ENCODE measurements at places on chromosomes 7 and 10. TPM values are rescaled to one million over a fixed set of nuclear protein-coding genes. Genes with fewer than 3 reads are reported as not detected.

GRCh38 chr10:121069061-121069850, 218.1 kb downstream of the WDR11 start:
- no peak for DNase-seq

GRCh38 chr7:66683770-66684123, 55.1 kb downstream of the KCTD7 start:
- DNase-seq, result no peak

SGCE gene
- polyA plus RNA-seq, result 12.8 TPM

DNA sequence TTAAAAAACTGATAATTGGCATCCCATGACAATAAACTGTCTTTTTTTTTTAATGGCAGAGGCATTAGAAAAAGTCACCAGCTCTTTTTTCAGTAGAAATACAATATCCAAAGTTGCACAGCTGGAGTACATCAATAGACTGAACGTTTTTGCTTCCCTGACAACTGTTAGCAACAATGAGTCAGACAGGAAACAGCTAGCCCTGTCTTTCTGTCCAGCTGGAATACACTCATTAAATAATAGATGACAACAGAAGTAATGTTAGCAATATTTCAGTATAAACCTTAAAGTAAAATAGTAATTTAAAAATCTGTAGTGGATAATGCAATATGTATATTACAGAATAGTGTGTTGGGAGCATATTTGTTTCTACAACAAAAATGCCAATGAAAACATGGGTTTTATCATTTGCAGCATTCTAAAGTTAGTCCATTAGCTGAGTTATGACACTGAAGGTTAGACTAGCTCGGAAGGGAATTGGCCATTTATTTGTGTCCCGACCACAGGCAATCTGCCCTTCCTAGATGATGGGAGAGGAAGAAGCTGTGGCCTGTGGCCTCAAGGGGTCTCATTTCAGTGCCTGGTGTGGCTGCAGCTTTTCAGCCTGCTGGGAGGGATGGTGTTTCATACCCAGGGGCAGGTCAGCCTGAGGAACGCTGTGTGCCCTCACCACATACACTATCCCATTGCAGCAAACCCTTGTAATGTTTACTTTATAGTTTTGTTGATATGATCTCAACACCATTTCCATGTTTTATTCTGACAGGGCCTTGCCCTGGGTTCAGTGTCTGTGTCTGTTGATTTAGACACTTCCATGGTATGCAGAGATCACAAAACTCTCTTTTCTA, 173.3 kb downstream of the SLC16A9 start:
- DNase-seq, result no peak

- no peak for DNase-seq
Measured at GRCh38 chr7:1742555-1743303, 72.7 kb downstream of the ELFN1 start.

DNA sequence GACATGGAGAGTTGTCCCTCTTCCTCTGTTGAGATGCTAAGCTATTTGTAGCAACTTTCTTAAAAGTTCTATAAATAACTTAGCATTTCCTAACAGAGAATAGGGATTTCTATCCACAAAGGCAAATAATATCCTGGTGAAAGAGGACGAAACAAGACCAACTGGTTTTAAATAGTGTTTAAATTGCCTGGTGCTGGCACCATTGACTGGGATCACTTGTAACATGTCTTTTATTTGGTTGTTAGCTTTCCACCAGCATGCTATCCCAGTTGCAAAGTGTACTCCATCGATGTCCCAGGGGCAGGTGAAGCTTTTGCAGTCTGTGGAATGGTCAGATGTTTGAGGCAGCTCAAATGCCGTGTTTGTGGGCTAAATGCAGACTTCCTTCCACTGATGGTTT, 3.7 kb downstream of the SUFU start:
- DNase-seq, result no peak

GRCh38 chr10:89283936-89284475, 17.8 kb upstream of the IFIT2 start:
- no peak for DNase-seq

ANKRD7 gene
- polyA plus RNA-seq, result not detected

DNA sequence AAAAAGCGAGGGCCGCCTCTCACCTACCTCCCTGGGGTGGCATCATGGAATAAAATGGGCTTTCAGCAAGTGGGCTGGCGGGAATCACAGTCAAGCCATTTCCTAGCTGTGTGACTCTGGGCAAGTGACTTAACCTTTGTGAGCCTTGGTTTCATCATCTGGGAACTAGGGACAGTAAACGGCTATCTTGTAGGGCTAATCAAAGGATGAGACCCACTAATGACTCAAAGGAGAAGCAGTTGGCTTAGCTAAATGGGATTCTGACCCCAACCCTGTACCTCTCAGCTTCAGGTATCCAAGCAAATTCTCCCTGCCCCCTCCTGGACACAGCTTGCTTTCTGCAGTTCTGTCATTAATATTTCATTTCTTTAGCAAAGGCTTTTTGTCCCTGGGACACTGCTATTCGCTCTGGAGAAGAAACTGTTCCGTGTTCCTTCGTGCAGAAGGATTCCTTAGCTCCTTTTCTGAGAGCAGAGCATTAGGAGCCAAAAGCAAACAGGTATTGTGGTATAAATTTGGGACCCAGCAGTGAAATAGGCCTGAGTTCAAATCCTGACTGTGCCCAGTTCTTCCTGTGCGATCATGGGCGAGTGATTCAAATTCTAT, 25.9 kb downstream of the TRIM8 start:
- no peak for DNase-seq

DNA sequence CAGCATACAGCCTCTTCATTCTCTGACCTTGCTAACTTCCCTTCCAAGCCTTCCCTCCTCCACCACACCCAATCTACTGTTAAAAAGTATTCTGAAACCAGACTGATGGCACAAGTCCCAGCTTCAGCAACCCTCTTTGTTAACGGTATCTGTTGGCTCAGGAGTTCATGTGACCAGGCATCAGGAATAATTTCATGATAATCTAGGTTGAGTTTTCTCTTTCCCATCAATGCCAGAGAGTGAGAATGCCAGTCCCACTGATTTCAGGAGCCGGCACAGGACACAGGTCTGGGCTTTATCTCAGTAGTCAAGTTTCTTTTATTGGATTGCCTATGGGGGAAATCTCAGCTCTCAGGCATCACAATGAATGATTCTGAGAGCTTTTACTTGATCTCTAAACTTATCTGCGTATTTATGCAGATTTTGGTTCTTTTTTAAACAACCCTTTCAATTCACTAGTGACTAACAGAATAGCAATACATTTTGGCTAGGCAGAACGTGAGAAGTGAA, 231.0 kb upstream of the LYZL1 start:
- no peak for DNase-seq
